ENCODE measurements at places on chromosomes 1 and 21.

DNA sequence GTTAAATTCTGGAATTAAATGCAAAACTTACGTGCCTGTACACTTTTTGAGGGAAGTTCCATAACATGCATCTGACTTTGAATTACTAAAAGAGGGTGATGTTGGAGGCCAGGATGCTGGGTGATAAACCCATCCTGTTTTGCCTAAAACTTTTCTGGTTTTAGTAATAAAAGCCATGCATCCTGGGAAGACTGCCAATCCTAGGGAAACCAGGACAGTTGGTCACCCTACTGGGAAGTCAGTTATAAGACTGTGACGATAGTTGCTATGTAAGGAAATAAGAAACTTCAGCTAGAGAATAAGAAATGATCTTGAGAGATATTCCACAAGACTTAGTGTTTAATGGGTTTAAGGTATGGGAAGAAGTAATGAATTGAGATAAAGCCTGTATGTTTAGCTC is 336.6 kb upstream of the LYPLAL1 start:
- no peak for DNase-seq

DNA sequence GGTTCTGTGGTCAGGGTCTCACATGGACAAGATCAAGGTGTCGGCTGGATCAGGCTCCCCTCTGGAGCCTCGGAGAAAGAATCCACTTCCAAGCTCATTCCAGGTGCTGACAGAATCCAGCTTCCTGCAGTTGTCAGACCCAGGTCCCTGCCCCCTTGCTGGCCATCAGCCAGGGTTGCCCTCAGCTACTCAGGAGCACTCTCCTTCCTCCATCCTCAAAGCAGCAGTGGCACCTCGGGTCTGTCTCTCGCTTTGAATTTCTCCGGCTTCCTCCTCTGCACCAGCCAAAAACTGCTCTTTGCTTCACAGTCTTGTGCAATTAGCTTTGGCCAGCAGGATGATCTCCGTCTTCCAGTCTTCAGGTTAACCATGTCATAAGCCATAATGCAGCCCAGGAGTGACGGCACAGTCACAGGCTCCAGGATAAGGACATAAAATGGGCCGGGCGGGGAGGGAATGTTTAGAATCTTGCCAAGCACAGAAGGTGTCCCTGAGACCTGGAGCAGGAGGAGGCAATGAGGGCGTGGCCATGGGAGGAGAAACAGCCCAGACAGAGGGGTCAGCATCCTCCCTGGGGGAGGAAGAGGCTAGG is 79.4 kb upstream of the SLC25A33 start:
- DNase-seq = no peak

DNA sequence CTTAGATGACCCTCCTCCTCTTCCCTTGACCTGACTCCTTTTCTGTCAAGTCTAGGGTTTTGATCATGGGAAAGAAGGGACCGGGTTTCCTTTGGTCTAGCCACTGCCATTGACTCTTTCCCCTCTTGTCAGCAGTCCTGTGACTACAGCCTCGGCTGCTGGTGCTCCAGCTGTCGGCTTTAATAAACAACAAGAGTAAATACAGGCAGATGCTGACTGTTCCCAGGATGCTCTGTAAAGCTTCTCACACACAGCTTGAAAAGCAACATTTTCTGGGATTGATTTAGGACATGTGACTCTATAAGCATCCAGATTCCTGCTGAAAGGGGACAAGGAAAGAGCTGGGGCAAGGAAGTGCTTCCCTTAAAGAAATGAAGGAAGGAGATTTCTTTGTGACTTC is 53.5 kb upstream of the CTTNBP2NL start:
- peak; percentile 37 for DNase-seq

GRCh38 chr1:20487236-20487590 is 1.2 kb upstream of the CAMK2N1 start:
- DNase-seq = peak; percentile 56

DNA sequence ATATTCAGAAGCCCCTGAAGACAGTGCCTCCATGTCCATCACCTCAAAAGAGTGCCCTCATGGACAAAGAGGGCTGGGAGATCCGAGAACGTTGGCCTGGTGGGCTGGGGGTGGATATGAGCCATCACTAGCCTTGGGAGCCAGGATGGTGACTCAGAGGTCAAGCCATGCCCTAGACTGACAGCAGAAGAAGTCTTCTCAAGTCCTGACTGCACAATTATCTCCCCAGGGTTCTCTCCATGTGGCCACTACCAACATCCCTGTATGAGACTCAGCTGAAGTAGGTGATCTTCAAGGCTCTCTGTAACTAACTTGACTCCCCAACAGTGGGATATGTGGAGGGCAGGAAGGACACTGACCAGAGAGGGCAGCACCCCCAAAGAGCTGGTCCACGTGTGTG is 7.1 kb upstream of the USF1 start:
- DNase-seq = no peak

All from NCI-H1417 (cell line).